ENCODE measurements at places on chromosomes 3 and 15.

- no peak for DNase-seq
Measured at GRCh38 chr3:63654211-63654610, 1.7 kb downstream of the SNTN start.

GRCh38 chr3:123750209-123750608 is 133.9 kb downstream of the MYLK start:
- DNase-seq = no peak

DNA sequence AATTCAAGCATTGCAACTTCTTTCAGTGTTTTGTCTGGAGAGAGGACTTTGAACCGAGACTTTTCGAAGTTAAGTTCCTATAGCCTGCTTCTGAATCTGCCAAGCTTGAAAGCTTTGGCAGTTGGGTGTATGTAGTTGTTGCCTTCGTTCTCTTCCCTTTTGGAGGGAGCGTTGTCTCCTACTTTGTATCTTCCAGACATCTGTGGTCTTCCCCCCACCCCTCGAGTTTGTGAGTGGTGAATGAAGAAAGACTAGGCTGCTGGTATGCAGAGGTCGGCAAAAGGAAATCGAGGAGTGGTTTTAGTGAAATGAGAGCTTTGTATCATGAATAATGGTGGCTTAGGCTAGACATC is 1.3 kb downstream of the CTNNB1 start:
- no peak for DNase-seq

- no peak for DNase-seq
Measured at GRCh38 chr3:188280627-188281026, 126.7 kb downstream of the LPP start.

DNA sequence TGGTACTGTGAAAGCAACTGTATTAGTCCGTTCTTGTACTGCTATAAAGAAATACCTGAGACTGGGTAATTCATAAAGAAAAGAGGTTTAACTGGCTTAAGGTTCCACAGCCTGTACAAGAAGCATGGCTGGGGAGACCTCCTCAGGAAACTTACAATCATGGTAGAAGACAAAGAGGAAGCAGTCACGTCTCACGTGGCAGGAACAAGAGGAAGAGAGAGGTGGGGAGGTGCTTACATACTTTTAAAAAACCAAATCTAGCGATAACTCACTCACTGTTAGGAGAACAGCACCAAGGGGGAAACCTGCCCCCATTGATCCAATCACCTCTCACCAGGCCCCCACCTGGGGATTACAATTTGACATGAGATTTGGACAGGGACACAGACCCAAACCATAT is 48.9 kb downstream of the IQGAP1 start:
- no peak for DNase-seq

DNA sequence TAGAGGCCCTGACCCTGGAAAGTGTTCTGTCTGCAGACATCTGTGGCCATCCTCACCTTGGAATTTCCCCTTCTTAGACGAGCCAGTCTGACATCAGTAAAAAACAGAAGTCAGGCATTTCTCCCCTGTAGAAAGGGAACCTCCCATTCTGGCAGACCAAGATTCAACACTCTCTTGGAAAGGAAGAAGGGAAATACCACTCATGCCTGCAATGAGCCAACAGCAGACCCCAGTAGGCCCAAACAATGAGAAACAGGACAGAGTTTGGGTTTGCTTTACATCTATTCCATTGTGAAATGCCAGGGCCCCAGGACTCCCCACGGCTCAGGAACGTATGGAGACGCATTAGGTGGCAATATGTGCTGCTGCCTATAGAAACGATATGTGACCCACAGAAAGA is 264.0 kb upstream of the NSMCE3 start:
- DNase-seq = no peak

DNA sequence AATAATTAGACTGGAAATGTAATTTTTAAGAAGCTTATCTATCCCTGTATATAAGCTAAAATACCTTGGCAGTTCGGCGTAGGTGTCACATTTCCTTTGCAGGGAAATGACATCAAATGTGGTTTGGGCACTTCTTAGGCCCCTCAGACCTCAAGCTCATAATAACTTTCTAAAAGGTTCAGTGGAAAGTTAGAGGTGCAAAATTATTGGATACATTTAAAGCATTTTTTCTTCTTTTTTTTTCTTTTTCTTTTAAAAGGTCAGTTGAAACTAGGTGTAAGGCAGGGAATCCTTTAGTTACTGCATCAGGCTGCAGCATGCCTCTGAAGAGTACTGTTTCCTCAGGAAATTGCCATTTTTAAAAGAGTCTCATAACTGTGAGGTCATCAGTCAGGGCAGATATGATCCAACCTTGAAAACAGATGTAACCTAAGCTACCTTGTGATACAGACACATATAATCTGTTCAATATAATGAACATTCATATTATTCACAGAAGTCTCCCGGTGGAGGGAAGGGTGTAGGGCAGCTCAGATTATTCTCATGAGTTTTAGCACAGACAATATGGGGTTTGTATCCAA is 4.8 kb downstream of the SACM1L start:
- no peak for DNase-seq
